ENCODE measurements at places on chromosomes 11 and 22.

GRCh38 chr11:105861225-105861624 lies 160.8 kb downstream of the MSANTD4 start:
- no peak for DNase-seq

GRCh38 chr11:22785251-22785650 lies 44.4 kb downstream of the SVIP start:
- DNase-seq, result no peak

GRCh38 chr11:66068923-66069714 lies 953 bp upstream of the PACS1 start:
- DNase-seq, result peak; percentile 29

DNA sequence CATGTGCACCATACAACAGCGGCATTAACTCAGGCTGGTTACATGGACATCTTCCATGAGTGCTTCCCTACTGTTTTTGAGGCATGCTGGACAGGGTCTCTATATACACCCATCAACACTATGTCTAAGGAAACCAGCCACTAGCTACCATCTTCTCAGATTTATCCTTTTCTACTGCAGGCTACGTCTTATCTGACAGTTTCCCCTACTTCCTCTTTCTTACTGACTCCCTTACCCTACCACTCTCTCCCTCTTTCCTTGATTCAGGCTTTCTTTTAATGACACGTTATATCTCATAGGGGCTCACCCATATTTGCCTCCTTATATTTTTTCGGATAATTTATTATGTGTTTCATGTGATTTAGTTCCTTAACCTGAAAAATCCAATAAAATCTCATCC lies 41.8 kb downstream of the DDI1 start:
- no peak for DNase-seq

DNA sequence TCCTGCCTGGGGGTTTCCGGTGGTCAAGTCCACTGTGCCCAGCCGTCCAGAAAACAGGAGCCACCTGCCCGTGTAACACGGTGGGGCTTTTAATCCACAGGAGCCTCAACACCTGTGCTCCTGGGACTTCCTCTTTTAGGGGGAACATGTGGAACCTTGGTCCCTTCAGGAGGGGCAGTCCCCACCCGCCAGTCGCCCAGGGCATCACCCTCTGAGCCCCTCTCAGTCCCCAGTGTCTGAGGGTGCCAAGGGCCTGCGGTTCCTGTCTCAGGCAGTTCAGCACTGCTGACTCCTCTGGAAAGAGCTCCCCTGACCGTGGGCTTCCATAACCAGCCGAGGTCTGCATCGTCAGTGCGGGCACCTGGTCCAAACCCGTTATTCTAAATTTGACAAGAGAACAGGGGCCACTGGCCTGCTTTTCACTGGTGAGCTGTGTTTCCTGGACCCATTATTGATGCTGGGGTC lies 15.8 kb downstream of the KRTAP5-5 start:
- DNase-seq, result no peak

DNA sequence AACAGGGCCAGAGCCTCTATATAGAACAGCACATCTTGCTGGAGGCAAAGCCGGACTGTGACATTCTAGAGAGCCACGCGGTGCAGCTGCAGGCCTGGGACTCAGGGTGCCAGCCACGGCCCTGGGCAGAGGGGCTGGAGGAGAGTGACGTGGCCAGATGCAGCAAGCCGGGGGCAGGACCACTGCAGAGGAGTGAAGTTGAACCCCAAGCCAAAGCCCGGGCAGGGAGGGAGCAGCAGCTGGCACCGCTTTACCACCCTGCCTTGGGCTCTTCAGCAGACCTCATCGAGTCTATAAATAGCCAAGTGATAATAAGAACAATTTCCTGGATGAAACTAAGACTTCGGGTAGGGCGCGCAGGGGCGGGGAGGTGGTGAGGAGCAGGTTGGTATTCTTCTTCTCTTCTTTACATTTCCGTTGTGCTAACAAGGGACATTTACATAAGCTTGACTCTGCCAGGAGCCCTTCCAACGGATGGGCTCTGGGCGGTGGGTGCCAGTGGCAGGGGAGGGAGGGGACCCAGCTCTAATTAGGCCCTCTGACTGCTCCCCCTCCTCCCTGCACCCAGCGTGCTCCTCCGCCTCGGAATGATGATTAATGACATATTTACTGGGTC lies 110.2 kb downstream of the ST3GAL4 start:
- no peak for DNase-seq

DNA sequence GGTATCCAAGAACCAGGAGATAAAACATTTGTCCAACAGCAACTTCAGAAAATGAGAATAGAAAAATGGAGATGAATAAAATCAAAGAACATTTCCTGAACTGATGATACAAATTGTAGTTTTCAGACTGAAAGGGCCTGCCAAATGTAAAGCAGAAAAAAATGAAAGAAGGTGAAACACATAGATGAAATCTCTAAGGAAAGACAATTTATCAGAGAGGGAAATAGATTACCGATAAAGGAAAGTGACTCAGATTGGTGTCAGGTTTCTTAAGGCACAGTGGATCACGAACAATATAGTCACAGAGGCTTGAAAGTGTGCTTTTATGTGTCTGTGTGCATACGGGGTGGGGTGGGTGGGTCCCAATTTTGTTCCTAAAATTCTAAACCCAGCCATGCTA lies 4.1 kb upstream of the STT3A start:
- DNase-seq, result no peak

- peak; percentile 90 for DNase-seq
Observed at GRCh38 chr11:129853518-129854231, 38.0 kb downstream of the TMEM45B start.

DNA sequence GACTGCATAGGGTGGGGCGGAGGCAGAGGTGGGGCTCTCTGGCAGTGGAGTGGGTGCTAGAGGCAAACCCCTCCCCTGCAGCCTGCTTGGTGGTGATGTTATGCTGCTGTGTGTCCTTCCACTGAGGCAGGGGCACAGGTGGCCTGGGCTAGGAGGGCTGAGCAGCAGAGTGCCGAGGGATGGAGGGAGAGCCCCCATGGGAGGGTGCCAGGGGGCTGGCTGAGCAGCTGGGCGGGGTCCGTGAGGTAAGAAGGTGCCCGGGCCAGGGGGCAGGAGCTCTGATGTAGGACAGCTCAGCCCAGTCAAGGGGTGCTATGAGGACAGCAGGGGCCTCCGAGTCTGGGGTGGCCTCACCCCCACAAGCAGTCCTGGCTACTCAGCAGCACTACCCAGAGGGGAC lies 4.2 kb downstream of the CLDN5 start:
- DNase-seq, result no peak

GRCh38 chr11:19432370-19433061 lies 191.8 kb upstream of the E2F8 start:
- no peak for DNase-seq

- no peak for DNase-seq
Observed at GRCh38 chr11:9643751-9644150, 20.1 kb upstream of the SWAP70 start.

DNA sequence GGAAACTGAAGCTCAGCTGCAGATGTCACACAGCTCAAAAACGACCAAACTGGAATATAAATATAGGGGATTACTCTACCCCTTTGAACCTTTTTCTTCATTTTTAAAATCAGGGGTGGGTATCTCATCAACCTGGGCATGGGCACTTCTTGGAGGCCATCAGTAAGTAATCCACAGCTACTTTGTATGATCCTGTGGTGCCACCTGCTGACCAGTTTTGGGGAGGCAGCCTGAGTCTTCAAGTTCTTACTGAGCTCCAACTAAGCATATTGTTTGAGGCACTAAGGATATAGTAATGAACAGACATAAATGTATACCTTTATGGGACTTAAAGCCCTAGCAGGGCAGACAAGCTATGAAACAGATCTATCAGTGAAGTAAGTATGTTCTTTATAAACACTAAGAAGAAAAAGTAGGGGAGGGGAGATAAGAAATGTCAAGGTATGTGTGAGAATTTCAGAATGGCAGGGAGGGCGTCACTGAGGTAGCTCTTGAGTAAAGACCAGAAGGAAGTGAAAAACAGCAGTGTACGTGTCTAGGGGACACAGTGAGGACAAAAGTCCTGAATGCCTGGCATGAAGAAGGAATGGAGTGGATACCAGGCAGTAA lies 18.4 kb downstream of the TUB start:
- DNase-seq, result peak; percentile 54

GRCh38 chr11:64092111-64092760 lies 56.5 kb downstream of the FLRT1 start:
- DNase-seq, result no peak

GRCh38 chr11:112697391-112698178 lies 263.6 kb upstream of the NCAM1 start:
- DNase-seq, result no peak

GRCh38 chr11:72754544-72755155 lies 2.4 kb upstream of the ARAP1 start:
- no peak for DNase-seq

- no peak for DNase-seq
Observed at GRCh38 chr22:30902496-30903357, 65.8 kb downstream of the MORC2 start.

DNA sequence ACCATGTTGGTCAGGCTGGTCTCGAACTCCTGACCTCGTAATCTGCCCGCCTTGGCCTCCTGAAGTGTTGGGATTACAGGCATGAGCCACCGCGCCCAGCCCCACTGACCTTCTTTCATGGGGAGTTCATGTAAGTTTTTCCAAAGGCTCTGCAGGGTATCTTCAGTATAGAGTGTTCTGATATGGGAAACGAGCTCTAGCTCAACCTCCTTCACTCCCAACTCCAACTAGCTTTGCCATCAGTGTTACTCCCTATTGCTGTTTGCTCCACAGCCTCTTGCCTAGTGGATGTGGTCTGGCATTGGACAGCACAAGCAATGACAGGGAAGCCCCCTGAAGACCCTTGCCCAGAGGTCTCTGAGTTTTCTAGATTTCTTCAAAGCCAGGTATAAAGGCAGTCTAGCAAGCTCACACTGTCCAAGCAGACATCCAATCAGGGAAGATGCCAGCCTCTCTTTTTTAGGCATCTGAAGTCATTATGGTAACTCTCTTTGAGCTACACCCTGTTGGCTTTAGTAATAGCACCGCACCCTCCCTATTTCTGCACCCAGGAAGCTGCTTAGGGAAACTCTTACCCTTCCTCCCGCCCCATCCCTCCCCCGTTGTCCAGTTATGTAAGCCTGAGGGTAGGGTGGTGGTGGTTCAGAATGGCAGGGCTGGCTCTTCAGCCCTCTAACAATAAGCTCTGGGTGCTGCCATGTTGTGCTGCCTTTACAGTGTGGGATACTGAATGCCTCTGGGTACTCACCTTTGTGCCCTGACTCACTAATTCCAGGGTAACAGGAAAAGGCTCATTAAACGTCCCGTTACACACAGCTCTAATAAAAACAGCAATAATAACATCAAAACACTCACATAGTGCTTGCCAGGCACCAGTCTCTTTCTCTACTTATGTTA lies 41.4 kb upstream of the CLDN5 start:
- DNase-seq, result no peak

- DNase-seq, result no peak
Observed at GRCh38 chr11:120551191-120551590, 39.6 kb downstream of the GRIK4 start.

DNA sequence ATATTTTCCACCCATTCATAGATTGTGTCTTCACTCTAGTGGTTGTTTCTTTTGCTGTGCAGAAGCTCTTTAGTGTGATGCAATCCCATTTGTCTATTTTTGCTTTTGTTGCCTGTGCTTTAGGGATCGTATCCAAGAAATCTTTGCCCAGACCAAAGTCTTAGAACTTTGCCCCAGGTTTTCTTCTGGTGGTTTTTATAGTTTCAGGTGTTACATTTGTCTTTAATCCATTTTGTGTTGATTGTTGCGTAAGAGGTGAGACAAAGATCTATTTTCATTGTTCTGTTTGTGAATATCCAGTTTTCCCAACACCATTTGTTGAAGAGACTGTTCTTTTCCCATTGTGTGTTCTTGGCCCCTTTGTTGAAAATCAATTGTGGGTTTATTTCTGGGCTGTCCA lies 6.4 kb downstream of the IL10RA start:
- DNase-seq, result no peak

DNA sequence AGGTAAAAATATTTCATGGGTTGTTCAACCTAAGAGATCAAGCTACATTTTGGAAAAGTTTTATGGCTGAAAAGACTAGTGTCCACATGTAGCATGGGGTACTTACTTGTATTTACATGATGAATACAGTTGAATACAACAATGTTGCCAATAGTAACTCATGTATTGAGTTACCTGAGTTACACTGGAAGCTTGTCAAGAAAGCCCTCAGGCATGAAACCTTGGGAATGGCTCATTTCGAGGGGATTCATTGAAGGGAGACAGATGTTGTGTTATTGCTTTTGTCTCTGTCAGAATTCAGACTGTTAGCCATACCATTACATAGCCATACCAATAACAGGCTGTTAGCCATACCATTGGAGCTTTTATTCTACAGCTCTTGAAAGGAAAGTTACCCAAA lies 9.2 kb downstream of the OR51F2 start:
- no peak for DNase-seq

- DNase-seq, result no peak
Observed at GRCh38 chr11:22581354-22582150, 44.1 kb downstream of the FANCF start.

- DNase-seq, result no peak
Observed at GRCh38 chr11:128895526-128895925, 4.4 kb downstream of the KCNJ5 start.

GRCh38 chr22:43563571-43563970 lies 151.8 kb downstream of the MPPED1 start:
- DNase-seq, result no peak

DNA sequence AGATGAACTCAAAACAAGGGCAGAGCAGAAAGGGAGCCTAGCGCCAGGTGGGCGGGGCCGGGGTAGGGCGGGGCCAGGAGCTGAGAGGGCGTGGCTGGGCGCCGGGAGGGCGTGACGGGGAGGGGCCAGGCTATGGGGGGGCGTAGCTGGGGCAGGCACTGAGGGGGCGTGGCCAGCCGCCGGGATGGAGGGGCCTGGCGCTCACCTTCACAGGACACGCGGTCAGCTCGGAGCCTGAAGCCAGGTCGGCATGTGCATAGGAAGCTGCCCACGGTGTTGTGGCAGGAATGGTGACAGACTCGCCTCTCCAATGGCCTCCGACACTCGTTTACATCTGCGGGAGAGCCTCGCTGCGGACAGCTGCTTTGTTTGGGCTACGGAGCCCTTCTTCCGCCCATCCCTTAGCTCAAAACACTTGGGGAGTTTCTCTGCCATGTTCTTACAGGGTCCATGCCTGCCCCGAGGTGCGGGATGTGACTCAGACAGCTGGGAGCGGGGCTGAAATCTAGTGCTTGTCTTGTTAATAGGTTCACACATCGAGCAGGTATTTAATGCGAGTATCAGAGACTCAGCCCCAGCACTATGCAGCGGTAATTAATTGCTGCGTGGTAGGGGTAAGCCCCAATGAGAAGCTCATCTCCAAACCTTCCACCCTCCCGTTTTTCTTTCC lies 13.4 kb downstream of the VWCE start:
- no peak for DNase-seq

Measured in CD4-positive, alpha-beta T cell treated with Interleukin-6 at 100 ng/mL for 8 hours (primary cell).